CD4-positive, alpha-beta T cell treated with Interleukin-1 beta for 1 hour (primary cell): ENCODE measurements at places on chromosomes 1 and 21.
A peak's percentile ranks its signal among the peaks of the same experiment; 100 is the strongest.

DNA sequence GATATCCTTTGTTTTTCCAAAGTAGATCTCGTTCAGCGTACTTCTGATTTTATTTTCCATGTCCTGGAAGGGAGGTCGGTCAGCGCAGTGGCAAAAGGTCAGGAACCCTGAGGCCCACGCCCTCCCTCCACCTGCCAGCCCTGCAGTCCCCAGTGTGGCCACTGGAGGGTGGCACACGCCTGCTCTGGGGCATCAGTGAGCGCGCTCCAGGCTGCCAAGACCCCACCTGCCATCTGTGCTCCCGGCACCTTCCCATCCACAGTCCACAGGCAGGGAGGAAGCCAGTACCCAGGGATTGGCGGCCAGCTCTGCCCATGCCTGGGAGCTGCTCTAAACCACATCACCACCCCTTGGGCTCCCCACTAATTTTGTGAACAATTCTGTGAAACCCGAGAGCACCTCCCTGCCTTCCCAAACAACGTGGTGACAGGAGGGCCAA, 32.3 kb downstream of the SLC66A1 start:
- peak; percentile 46 for DNase-seq

DNA sequence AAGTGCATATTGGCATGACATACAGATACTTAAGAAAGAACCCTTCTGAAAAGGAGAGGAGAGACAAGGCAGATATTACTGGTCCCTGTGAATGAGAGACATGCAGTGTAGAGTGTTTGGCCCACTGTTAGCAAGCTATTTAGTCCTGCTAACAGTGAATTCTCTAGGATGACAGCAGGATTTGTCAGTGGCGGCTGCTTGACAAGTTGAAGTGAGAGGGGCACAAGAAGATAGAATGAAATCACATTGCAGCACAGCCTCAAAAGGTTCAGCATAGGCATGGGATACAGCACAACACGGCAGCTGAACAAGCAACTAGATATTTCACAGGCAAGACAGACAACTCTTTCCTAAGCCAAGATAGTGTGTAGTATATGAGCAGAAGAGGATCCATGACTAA, 407.9 kb downstream of the PLA2G4A start:
- no peak for DNase-seq

DNA sequence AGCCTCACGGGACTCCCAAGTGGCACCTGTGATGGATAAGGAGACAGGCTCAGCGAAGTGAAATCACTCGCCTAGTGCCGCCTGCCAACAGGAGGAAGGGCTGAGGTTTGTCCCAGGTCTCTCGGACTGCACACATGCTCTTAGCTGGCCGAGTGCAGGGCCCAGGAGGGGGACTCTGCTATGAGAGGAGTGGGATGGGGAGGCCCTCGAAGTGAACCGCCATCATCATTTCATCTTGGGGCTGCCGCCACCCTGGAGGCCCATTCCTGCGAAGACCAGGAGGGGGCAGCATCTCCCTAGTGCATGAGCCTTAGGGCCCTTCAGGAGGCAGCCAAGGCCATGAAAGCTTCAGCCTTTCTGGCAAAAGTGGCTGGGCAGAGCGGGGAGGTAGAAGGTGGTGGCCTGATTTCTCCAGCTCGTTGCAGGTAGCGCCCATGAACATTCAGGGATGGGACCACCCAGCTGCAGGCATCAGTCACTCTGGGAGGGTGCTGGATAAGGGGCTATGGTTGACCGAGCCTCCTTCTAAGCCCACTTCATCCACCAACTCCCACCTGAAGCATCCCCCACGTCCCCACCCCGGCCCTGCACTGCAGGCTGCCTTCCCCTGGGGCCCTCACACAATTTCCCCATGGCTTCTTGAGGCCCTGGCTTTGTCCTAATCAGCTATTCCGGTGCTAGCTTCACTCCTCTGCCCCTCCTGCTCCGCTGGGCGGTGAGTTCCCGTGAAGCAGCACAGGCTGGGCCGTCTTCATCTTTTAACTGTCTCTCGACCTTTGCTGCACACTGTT, 17.2 kb upstream of the RASSF5 start:
- peak; percentile 66 for DNase-seq

DNA sequence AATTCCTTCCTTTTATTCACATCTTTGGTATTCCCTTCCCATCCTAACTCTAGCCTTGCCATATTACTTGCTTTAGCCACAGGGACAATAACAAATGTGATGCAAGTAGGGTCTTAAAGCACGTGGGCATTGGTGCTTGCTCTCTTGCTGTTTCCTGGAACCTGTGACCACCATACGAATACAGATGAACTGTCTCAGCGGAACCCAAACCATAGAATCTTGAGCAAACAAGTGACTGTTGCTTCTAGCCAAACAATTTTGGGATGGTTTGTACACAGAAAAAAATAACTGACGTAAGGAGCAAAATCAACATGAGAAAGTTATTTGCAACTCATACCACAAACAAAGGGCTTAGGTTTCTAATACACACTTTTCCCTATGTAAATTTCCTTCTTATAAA, 15.2 kb upstream of the VTCN1 start:
- no peak for DNase-seq

GRCh38 chr21:38709876-38710275, 95.9 kb upstream of the ETS2 start:
- DNase-seq = no peak
